CD8-positive, alpha-beta T cell (primary cell): ENCODE measurements at places on chromosomes 7 and 10. TPM values are rescaled to one million over a fixed set of nuclear protein-coding genes. Genes with fewer than 3 reads are reported as not detected.

- no peak for DNase-seq
Measured at GRCh38 chr7:127891144-127891543, 140.1 kb downstream of the LRRC4 start.

- DNase-seq = no peak
Measured at GRCh38 chr10:93826355-93826754, 67.4 kb upstream of the SLC35G1 start.

DNA sequence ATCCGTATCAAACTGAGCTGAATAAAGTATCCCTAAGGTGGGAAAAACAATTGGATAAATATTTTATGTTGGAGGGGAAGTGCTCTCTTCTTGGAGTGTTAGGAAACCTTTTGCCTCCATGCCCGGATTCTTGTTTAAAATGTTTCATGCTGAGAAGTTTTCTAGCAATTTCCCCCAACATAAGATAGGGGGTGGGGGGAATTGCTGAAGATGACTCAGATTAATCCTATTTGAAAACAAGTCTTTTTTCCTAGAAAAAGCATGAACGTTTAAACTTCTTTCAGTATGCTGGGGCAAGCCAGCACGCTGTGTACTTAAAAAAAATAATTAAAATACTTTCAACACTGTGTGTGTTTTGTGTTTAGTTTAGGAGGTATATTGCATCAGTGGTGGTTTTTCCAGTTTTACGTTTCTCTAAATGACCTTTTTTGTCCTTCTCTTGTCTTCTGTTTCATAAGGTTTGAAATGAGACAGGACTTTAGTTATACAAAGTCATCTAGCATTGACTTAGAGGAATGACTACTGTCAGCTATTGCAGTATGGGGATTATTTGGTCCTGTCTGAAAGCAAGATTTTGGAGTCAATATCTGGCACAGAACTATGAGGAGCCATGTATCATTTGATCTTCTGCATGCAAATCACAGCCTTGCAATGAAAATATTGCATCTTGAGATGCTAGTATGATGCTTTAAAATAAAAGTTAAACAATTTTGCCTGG is 295.9 kb downstream of the GATA3 start:
- no peak for DNase-seq

GRCh38 chr10:77877441-77878344 is 48.9 kb downstream of the DLG5 start:
- DNase-seq = peak; percentile 48

- no peak for DNase-seq
Measured at GRCh38 chr7:112782498-112782897, 7.7 kb downstream of the TMEM168 start.

DNA sequence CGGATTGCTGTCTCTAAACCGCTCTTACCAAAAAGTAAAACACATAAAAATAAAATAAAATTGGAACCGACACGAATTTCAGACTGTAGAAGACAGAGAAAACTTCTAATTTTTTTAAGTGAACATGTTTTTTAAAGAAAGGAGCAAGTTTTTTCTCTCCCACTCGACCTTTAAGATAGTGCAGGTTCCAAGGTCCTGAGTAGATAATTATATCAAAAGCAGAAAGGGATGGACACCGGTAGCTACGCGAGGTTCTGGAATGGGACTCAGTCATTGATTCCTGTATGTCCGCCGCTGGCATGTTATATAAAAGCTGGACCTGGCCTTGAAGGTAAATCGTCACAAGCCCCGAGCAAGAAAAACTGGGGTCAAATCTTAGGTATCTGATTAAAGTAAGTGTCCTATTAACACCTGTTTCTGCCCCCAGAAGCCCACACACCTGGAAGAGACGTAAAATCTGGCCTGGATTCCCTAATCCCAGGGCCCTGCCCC is 462 bp upstream of the CISD1 start:
- DNase-seq = no peak

DNA sequence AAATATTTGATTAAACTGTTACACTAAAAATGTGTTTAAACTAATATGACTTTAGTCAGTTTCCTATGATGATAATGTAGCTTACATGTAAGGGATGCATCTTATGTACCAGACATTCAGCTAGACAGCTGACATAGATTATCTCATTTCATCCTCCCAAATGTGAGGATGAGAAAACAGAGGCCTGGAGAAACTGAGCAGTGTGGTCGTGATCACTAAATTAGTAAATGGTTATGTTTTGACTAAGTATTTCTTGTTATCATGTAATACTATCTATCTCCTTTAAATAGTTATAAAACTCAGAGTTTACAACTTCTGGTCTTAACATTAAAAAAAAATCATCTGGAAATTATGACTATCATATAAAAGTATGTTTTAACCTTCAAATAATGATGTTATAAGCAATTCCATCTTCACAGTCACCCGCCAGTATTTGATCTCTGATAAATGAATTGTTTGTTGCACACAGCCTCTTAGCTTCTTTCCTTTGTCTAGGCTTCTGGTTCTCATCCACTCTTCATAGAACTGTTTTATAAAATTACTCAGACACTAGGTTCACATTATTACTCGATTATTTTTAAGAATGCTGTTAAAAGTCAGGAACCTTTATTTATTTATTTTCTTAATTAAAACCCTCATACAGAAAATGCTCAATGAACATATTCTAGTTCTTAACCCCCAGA is 33.6 kb upstream of the HDAC9 start:
- DNase-seq = no peak

GRCh38 chr7:49228426-49229098 is 304.2 kb downstream of the CDC14C start:
- DNase-seq = no peak

GRCh38 chr10:21212348-21212747 is 313.1 kb downstream of the SKIDA1 start:
- no peak for DNase-seq

DNA sequence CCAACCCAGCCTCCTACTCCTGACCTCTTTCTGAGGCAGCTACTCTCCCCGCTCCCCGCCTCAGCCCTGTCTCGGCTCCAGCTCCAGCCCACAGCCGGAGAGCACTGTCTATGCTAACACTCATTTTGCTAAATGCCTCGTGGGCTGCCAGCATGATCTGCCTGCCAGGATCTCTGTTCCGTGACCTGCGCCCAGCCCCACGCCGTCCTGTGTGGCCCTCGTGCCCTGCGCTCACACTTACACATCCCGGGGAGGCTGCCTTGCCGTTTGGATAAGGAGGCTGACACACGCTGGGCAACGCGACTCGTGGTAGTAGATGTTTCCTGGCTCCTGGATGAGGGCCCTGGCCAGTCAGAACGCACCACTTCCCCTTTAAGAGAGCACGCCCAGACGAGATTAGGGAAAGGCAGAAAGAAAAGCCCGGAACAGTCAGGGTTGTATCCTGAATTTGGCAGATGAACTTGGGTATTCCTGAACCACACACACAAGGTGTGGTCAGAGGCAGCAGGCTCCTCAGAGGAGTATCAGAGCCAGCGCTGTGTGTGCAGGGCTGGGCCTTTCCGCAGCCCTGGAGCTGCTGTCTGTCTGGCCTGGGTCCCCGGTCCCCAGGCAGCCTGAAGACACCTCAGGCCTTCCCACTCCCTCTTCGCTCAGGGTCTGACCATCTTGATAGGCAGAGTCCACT is 97.7 kb upstream of the EFCAB10 start:
- no peak for DNase-seq

DNA sequence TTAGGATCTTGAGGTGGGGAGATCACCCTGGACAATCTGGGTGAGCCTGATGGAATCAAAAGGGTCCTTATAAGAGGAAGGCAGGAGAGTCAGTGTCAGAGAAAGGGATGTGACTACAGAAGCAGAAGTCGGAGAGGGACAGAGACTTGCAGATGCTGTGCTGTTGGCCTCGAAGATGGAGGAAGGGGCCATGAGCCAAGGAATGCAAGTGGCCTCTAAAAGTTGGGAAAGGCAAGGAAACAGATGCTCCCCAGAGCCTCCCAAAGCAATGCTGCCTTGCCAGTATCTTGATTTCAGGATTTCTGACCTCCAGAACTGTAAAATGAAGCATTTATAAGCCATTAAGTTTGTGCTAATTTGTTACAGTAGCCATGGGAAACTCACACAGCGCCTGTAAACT is 165.2 kb downstream of the FANK1 start:
- DNase-seq = no peak

GRCh38 chr10:69893271-69893900 is 91.7 kb downstream of the COL13A1 start:
- DNase-seq = no peak

DNA sequence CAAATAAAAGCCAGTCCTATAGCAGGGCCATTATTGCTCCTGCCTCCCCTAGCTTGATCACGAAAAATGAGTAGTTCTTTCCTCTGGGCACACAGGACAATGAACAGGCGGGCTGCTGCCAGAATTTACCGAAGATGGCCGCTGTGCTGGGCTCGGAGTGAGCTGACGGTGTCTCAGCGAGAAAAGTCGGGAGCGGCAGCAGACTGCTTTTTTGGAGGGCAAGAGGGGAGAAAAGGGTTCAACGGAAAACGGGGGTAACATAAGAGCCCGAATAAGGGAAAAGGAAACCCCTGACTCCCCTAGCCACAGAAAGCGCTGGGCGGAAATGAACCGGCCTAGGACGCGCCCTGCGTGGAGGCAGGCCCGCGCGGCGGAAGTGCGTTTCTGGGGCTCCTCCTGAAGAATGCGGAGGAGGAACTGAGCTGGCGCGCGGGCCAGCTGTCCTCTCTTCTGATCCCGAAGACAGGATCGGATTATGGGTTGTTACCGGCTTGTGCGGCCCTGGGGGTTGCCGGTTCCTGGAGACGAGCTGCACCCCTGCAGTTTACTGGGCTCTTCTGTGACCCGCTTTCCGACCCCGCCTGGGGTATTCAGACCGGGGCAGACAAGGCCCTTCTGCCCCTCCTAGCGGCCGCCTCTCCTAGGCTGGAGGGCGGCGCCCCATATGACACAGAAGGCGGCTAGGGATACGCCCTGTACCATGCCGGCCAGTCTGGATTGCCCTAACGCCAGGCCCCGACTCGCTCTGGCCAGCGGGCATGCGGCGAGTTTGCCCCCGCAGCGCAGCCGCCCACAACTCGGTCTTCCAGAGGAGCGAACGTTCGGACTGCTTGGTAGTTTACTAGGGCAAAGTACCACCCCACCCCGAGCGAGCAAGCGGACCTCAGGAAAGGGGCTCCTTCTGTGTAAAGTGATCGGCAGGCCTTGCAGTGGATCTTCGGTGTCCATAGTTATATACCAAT is 30.1 kb upstream of the KMT2E start:
- peak; percentile 91 for DNase-seq

DNA sequence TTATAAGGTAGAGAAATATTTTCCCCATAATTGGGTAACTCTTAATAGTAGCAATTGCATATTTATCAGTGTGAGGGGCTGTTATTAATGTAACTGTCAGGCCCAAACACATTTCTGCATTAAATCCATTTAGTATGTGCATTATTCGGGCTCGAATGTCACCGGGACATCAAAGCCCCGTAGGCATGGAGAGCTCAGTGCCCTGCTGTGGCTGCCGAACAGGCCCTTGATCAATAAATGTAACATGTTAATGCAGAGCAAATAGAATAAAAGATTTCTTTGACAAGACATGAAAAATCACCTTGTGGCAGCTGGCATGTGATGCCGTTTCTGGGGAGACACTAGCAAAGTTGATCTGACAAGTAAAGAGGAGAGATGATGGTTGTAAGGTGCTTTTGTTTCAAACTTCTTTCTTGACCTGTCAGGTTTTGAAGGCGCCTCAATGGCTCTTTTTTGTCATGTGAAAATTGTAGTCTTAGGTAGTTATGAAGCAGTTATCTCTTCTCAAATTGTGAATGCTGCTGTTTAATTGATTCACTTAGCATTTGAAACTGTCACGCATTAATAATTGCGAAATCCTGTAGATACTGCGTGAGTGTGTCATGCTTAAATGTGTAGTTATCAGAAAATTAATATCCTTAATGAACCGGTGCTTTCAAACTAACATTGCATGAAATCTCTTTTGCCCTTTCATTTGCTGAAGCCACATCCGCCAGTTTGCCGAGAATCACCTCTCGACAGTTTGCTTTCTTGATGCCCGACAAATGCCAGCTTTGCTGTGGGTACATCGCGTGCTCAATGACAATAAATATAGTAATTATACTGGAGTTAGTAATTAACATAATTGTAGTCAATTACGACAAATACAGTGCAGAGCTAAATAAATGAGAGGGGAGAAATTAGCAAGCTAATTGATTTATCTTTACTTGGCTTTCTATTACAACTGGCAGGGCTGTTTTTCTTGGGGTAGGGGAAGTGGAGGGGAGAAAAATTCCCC is 19.5 kb downstream of the LRMDA start:
- no peak for DNase-seq

- DNase-seq = no peak
Measured at GRCh38 chr7:102933763-102934162, 21.0 kb downstream of the LRRC17 start.

DNA sequence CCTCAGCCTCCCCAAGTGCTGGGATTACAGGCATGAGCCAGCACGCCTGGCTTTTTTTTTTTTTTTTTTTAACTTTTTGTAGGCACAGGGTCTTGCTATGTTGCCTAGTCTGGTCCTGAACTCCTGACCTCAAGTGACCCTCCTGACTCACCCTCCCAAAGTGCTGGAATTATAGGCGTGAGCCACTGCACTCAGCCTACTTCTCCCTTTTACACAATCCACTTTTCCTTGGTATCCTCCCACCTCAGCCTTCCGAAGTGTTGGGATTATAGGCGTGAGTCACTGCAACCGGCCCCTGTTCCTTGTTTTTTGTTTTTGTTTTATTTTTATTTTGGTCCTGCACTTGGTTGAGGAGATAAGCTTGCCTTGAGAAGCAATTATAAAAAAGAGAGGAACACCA is 75.9 kb upstream of the KMT2C start:
- DNase-seq = no peak

DNA sequence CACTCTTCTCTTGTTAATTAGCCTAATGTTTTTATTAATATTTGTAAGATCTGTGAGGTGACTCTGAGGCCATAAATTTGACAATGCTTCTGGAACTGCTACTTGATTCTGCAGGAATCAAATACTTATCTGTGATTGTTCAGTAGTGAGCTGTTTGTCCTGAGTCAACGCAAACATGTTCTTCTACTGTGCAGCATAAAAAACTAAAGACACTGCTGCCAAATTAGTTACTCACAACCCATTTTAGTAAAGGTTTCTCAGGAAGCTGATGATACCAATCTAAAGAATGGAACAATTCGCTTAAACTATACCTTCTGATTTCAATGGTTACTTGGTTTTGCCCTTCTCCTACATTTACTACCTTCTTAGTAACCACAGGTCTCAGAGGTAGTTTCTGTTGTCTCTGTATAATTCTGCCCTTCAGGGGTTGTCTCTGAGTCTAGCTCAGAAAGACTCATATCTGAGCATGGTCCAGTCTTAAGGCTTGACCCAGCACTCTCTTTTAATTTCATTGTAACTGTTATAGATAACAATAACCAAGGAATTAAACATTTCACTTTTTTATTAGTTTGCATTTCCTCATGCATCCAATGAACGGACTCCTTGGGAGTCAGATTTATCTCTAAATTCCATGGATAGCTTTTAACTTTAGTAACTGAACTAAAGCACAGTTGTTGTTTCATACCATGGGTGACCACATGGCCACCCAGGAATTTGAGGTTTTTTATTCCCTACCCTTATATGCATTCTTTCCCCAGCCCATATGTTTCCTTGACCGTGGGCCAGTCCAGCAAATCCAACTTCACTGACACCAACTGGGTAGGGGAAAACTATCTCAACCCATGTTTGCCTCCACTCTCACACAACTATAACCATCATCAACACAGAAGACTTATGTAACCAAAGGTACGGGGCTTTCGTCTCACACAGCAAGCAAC is 309.5 kb upstream of the TEX47 start:
- no peak for DNase-seq

- no peak for DNase-seq
Measured at GRCh38 chr10:314381-314780, 179.1 kb downstream of the ZMYND11 start.

PCBD1 gene
- 4.5 TPM for total RNA-seq

SPAG6 gene
- not detected for total RNA-seq

DKK1 gene
- not detected for total RNA-seq

COMMD3 gene
- 19.2 TPM for total RNA-seq

XPNPEP1 gene
- 50.4 TPM for total RNA-seq

CRYGN gene
- not detected for total RNA-seq

PKD2L1 gene
- total RNA-seq = not detected
